Activated CD4-positive, alpha-beta memory T cell treated with anti-CD3 and anti-CD28 coated beads for 36 hours (primary cell): ENCODE measurements at places on chromosomes 1 and 21. TPM values are rescaled to one million over a fixed set of nuclear protein-coding genes. Genes with fewer than 3 reads are reported as not detected.

CLCA2 gene
- not detected for total RNA-seq

RHEX gene
- total RNA-seq: not detected

FCER1A gene
- not detected for total RNA-seq

DNA sequence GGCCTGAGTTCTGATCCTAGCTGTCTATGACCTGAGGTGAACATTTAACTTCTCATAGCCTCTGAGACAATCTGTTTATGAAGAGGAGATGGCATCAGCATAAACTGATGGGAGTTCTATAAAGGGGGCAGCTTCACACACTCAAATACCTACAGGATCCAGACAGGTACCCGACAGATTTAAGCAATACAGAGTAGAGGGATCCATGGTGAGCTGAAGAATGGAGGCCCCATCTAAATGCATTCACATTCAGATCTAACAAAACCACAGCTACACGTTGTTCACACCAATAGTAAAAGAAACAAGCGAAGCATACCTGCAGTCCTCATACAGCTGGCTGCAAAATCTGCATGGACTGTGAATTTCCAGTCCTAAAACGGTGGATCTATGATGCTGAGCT, 48.7 kb upstream of the ESRRG start:
- no peak for DNase-seq
- no peaks in the 10 kb centered on the region for H3K27me3 ChIP-seq
- H3K36me3 ChIP-seq: no peaks in the 10 kb centered on the region
- no peaks in the 10 kb centered on the region for H3K4me1 ChIP-seq
- H3K4me3 ChIP-seq: no peak overlapping the region
- no peak overlapping the region for H3K27ac ChIP-seq

DNA sequence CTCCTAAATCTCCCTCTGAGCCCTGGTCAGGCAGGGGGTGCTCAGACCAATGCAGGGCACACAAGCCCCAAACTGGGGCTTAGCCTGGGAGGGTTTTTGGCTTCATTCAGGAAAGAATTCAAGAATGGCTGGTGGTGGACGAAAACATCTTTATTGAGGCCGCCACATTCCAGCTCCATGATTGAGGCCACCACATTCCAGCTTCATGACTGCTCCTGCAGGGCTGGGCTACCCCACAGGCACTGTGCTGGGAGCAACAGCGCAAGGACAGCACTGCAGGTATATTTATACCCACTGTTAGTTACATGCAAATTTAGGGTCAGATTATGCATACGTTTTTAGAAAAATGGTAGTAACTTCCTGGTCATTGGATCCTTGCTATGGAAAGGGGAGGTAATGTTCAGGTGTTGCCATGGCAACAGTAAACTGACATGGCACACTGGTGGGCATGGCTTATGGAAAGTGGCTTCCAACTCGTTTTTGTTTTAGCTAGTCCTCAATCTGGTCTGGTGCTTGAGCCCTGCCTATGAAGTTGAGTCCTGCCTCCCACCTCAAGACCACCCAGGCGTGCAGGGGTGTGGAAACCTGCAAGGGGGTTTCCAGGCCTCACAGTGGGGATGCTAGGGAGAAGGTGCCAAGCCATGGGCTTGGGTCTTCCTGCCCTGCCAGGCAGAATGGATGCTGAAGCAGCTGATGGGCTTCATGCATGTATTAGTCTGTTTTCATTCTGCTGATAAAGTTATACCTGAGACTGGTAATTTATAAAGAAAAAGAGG, 348.7 kb upstream of the AJAP1 start:
- no peaks in the 10 kb centered on the region for H3K36me3 ChIP-seq
- H3K4me1 ChIP-seq: no peaks in the 10 kb centered on the region
- H3K27ac ChIP-seq: no peak overlapping the region
- H3K27me3 ChIP-seq: no peaks in the 10 kb centered on the region
- H3K4me3 ChIP-seq: no peak overlapping the region

GRCh38 chr1:65844821-65845534, 52.3 kb downstream of the PDE4B start:
- no peaks in the 10 kb centered on the region for H3K36me3 ChIP-seq
- no peaks in the 10 kb centered on the region for H3K4me1 ChIP-seq
- H3K27me3 ChIP-seq: no peaks in the 10 kb centered on the region
- H3K27ac ChIP-seq: no peak overlapping the region
- no peak overlapping the region for H3K4me3 ChIP-seq
- DNase-seq: no peak

- H3K36me3 ChIP-seq: peaks cover 50% of the 10 kb centered on the region
- no peak overlapping the region for H3K4me3 ChIP-seq
- no peaks in the 10 kb centered on the region for H3K4me1 ChIP-seq
- no peak for DNase-seq
- H3K27ac ChIP-seq: no peak overlapping the region
- H3K27me3 ChIP-seq: no peaks in the 10 kb centered on the region
Measured at GRCh38 chr1:213264531-213264930, 213.5 kb downstream of the RPS6KC1 start.

DNA sequence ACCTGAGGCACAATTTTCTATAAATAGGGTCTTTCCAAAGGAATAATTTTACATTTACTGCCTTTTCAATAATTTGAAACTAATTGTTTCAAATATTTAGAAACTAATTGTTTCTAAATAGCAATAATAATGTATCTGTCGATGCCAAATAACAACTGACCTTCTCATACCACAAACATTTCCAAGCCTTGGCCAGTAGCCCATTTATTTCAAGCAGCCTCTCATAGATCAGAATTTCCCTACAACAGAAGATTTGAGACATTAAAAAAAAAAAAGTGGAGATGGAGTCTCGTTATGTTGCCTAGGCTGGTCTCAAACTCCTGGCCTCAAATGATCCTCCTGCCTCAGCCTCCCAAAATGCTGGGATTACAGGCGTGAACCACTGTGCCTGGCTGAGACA, 2.1 kb upstream of the GFI1 start:
- DNase-seq: no peak
- H3K4me3 ChIP-seq: peak overlapping the region; percentile 68
- H3K27me3 ChIP-seq: no peaks in the 10 kb centered on the region
- H3K4me1 ChIP-seq: peaks cover 25% of the 10 kb centered on the region
- peak overlapping the region; percentile 87 for H3K27ac ChIP-seq

DNA sequence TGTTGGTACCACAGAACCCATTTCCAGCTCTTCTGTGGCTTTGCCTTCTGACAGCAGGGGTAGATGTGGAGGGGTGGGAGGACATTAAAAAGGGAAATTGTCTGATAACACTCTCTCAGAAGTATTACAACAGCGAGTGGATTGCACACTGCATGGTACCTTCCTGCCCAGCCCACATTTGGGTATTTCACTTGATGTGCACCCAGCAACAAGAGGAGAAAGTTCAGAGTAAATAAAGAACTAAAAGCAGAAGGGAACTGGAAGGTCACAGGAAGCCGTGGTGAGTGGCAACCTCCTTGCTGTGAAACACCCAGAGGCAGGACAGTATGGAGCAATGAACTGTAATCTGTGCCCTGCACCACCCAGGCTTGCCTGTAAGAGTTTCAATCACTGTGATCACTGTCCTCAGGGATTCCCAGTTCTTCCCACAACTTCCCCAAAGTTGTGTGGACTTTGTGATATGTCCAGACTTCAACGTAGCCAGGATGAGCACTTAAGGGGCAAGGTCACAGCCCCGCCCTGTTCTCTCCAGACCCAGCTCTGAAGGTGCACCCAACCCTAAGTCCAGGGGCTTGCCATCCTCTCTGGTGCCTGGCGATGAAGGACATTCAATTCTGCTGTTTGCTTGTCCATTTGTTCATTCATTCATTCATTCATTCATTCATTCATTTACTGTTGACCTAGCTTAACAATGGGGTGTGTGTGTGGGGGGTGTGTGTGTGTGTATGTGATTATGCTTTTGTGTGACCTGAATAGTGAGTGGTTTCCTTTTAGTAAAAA, 18.7 kb upstream of the F5 start:
- peak overlapping the region; percentile 30 for H3K4me3 ChIP-seq
- peak; percentile 74 for DNase-seq
- no peaks in the 10 kb centered on the region for H3K27me3 ChIP-seq
- H3K4me1 ChIP-seq: peaks cover 52% of the 10 kb centered on the region
- H3K36me3 ChIP-seq: peaks cover 1% of the 10 kb centered on the region
- peak overlapping the region; percentile 62 for H3K27ac ChIP-seq
